ENCODE measurements at places on chromosomes 6 and 20.

DNA sequence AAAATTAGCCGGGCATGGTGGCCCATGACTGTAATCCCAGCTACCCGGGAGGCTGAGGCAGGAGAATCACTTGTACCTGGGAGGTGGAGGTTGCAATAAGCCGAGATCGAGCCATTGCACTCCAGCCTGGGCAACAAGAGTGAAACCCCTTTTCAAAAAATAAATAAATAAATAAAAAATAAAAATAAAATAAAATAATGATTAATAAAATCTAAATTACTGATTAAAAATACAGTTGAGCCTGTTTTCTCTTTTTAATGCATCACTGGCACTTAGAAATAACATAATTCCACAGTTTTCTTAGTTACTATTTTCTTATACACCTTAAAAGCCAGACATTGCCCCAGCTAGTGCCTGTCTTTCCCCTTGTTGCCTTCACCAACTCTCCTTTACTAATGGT, 922.8 kb upstream of the GJE1 start:
- no peak for DNase-seq

- DNase-seq, result no peak
These were observed 98.8 kb downstream of the ASXL1 start for GRCh38 chr20:32456869-32457478.

DNA sequence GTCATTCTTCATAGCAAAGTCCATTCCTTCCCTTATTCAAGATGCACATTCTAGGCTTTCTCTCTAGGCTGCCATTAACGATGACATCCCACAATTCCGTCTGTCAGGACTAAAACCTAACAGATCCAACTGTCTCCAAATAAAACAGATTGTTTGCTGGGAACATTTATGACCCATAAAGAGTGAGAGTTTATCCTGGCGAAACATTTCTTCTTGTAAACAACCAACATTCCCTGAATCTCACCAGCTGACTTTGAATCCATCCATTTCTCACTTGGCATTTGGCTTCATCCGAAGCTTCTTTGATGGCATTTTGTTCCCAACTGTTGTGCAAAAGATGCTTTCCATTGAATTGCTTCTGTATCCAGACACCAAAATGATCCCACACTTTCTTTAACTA, 93.1 kb downstream of the OLIG3 start:
- DNase-seq, result no peak

DNA sequence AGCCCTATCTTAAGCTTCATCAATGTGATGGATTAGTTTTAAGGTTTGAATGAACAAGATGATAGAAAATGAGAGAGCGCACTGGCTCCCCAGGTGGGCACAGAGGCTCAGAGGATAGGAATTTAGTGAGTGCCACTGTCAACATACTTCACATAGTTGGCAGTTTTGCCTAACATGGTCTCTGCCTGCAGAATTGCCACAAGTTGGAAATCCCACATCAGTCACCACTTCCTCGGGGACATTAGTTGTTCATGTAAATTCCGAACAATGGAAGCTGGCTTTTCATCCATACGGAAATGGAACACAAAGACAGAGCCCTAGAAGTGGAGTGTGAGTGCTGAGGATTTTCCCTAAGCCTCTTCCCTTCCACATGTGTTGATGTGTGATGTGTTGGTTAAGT, 123.9 kb upstream of the PHACTR1 start:
- DNase-seq, result no peak

GRCh38 chr6:158754738-158755137, 64.4 kb downstream of the EZR start:
- DNase-seq, result no peak

DNA sequence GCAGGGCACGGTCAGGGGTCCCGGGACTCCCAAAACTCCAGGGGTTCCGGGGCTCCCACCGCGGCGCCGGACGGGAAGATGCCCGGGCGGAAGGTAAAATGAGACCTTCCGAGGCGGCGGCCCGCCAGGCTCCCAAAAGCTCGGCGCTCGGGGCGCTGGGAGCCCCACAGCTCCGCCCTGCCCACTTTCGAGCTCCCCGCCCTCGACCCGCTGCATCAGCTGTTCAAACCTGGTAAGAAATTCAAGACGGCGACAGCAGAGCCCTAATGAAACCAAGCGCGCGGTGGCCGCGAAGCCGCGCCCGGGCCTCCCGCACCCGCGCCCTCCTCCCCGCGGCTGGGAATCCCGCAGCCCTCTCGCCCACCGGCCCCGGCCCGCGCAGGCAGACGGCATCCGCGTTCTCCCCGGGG, 369 bp downstream of the SLC4A11 start:
- DNase-seq, result peak; percentile 19

- no peak for DNase-seq
These were observed 108.2 kb upstream of the NFATC2 start for GRCh38 chr20:51650685-51651134.

GRCh38 chr20:31641391-31641790, 3.7 kb downstream of the COX4I2 start:
- no peak for DNase-seq

DNA sequence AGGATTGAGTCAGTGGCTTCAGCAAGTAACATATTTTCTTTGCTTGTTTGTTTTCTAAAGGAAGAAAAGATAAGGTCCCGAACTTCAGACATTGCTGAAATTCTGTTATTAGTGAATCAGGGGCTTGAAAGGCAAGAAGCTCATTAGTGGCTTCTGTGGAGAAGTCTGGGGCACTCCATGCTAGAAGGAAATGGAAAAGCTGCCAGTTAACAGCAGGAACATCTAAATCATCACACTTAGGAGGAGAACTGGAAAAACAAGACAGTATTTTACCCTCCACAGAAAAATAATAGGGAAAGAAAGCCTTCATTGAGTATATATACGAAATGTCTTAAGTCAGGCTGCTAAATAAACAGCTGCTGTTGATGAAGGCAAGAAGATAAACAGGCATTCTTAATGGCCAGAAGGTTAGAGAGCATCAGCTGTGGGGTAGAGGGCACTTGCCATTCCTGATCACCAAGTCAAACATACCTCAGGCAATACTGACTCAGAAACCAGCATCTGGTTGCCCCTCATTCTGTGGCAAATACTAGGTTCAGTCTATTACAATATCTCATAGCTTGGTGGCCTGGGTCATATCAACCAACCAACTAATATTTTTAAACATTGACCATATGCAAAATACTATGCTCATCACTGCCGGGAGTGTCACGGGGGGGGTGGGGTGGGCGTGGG, 143.2 kb upstream of the TENT5A start:
- no peak for DNase-seq

DNA sequence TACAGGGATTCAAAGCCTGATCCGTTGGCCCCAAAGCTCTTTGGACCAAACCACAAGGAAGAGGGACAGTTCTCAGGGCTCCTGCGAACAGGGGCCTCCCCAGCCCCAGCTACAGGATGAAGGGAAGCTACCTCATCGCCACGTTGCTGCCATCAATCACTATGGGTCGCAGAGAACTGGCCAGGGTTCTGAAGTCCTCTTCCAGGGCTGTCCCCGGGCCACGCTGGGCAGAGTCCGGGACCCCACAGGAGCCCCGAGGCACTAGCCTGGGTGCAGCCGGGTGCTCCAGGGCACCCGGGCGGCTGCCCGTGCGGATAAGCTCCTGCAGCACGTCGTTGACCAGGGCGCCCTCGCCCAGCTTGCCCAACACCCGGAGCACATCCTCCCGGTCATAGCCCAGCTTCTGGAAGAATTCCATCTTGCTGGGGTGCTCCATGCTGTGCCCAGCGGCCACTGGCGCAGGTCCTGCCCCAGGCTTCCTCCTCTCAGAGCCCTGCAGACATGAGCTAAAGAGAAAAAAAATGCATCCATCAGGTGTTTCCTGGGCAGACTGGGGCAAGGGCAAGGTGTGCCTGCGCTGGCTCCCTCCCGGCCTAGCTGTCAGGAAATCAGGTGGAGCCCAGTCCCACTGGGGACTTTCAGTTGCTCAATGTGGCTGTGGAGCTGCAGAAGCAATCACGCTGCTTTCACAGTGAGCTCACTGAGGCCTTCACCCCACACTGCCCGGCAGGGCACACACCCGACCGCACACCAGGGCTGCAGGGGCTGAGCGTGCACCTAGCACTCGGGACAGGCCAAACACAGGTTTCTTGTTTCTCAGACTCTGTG, 10.5 kb downstream of the ZC3H12D start:
- no peak for DNase-seq

DNA sequence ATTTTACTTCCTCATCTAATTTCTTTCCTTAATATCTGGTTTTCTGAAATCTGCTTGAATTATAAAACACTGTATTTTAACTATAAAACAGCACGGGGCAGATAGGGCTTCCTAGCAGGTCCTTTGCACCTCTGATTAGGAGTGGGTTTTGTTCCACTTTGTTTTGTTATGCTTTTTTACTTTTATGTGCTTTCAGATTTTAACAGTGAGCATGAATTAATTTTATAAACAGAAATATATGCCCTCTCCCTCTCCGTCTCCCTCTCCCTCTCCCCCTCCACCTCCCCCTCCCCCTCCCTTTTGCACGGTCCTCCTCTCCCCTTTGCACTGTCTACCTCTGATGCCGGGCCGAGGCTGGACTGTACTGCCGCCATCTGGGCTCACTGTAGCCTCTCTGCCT, 14.3 kb downstream of the GPX6 start:
- DNase-seq, result no peak

- no peak for DNase-seq
These were observed 9.3 kb upstream of the BCAS1 start for GRCh38 chr20:54079652-54080051.

DNA sequence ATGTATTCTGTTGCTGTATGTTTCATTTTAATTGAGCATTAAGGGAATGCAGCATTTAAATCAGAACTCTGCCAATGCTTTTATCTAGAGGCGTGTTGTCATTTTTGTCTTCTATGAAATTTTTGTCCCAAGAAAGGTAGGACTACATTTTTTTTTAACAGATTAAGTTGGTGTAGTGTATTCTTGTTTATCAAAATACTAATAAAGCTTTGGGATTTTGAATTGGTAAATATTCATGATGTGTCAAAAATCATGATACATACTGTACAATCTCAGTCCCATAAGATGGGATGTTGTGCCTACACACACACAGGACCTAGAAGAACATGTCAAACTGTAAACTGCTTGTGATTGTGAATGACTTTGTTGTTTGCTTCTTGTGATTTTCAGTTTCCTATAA, 11.2 kb upstream of the HMGN4 start:
- no peak for DNase-seq

GRCh38 chr20:18578581-18578980, 9.3 kb upstream of the DTD1 start:
- no peak for DNase-seq

GRCh38 chr6:91341473-91341872, 754.6 kb upstream of the MAP3K7 start:
- DNase-seq, result no peak

- DNase-seq, result no peak
These were observed 233.4 kb downstream of the CD109 start for GRCh38 chr6:73929405-73929804.

DNA sequence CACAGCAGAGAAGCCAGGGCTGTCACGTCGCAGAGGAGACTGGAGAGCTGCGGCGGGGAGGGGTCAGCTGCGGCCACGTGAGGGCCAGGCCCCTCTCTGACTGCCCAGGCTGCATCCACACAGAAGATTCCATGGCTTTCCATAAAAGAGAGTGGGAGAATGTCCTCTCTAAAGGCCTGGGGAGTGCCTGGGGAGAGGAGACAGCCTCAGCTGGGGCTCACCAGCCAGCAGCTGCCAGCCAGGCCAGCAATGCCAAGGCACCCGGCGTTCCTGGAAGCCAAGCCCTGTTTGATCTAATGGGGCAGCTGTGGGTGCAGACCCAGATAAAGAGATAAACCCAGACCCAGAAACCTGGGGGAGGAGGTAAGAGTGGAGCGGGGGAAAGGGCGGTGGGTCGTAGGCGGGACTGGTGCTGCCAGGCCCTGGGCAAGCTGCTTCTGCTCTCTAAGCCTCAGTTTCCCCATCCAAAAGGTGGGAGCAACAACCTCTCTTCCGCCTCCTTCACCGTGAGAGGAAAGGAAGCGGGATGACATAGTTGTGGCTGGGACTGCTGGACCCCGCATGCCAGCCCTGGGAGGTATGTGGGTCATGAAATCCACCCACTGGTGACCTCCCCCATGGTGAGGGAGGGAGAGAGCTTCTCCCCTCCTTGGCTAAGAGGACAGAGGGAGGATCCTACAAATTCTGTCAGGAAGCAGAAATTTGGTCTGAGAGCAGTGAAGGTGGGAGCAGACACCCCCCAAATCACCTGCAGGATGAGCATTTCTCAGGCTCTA, 3.1 kb upstream of the OSBPL2 start:
- no peak for DNase-seq

GRCh38 chr20:47438464-47439381, 63.0 kb upstream of the NCOA3 start:
- DNase-seq, result no peak

- no peak for DNase-seq
These were observed 121.7 kb upstream of the VGLL2 start for GRCh38 chr6:117143647-117144046.

- no peak for DNase-seq
These were observed 7.8 kb downstream of the QRSL1 start for GRCh38 chr6:106637051-106637716.

DNA sequence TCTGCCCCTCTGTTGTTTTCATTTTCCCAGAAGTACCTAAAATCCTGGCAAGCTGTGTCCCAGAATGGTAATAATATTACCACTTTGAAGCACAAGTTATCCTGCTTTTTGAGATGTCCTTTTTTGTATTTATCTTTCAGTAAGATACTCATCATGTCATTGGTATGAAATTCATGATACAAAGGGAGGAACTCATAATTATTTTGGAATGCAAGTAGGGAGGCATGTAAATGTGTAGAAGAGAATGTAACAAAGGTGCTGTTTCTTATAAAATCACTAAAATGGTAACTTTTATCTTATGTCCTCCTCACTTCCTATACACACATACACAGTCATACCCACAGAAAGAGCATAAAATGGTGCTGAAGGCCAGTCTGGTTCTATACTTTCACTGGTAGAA, 109.9 kb downstream of the CD2AP start:
- DNase-seq, result no peak

DNA sequence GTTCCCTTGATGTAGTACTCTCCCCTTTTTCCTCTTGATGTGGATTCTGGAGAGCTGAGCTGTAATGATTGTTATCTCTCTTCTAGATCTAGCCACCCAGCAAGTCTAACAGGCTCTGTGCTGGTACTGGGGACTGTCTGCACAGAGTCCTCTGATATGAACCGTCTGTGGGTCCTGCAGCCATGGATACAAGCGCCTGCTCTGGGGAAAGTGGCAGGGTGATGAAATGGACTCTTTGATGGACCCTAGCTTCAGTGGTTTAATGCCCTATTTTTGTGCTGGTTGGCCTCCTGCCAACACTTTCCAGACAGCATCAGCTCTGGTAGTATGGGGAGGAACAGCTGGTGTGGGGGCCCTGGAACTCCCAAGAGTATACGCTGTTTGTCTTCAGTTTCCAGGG, 216.3 kb downstream of the ADGRG6 start:
- no peak for DNase-seq

DNA sequence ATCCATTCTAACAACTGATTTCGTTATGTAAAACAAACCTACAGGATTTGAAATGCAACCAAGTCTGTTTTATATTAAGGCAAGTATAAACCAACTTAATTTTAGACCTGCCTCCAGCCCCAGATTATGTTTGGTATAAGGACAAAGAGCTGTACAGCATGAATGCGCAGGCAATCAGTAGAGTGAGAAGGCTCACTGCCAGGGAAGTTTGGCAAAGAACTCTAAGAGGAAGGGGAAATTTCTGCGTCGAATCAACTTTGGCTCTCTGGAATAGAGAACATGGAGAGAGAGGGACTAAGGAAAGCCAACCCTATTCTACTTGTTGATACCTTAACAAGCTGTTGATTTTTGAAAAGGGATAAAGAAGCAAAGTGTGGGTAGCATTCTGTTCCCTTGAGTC, 96.9 kb upstream of the FOXO3 start:
- no peak for DNase-seq
